ENCODE measurements at places on chromosomes 12 and 14.

DNA sequence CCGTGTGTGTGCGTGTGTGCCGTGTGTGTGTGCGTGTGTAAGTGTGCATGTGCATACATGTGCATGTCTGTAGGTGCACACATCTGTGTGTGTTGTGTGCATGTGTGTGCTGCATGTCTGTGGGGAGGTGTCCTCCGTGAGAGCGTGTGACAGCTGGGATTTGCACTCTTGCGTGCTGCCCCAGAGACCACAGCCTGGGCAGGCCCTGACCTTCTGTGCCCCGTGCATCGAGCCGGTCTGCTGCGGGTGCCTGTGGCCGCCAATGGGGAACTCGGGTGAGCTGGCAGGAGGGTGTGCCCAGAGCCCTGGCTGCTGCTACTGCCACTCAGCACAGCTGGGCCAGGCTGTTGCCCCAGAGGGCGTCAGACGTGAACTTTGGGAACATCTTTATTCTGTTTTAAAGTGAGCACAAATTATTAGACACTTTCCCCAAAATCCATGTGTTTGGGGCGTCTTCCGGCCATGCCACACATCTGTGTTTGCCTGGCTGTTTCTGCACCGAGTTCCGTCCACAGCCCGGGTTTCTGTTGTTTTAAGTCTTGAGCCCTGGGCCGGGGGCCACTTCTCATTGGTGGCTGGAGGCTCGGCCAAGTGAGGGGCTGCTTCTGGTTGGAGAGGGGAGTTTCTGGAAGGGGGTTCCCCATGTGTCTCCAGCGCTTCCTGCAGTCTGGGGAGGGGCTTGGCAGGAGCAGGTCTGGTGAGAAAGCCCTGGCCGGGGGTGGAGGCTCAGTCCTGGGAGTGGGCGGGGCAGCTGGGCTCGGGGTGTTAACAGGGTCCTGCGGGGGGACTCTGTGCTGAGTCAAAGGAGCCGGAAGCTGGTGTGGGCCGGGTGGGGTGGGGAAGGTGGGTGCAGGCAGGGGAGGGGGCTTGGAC, 7.6 kb downstream of the CEP170B start:
- DNase-seq, result no peak

GRCh38 chr12:85616201-85616600, 220.0 kb downstream of the RASSF9 start:
- DNase-seq, result no peak

DNA sequence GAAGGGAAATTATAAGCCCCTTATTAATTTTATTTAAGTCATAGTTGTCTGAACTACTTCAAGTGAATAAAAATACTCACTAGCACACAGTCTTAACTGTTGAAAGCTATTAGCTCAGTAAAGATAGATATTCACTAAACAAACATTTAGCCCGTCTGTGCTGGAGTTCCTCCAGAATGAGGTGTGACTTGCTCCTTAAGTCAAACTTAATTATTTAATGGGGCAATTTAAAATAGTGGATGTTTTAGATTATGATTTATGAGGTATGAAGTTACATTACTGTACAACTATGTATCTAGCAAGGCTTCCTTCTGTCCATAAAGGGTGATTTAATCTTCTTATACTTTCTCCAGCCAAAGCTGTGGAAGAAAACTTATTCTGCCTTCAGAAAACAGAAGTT, 414.0 kb upstream of the FLRT2 start:
- no peak for DNase-seq

DNA sequence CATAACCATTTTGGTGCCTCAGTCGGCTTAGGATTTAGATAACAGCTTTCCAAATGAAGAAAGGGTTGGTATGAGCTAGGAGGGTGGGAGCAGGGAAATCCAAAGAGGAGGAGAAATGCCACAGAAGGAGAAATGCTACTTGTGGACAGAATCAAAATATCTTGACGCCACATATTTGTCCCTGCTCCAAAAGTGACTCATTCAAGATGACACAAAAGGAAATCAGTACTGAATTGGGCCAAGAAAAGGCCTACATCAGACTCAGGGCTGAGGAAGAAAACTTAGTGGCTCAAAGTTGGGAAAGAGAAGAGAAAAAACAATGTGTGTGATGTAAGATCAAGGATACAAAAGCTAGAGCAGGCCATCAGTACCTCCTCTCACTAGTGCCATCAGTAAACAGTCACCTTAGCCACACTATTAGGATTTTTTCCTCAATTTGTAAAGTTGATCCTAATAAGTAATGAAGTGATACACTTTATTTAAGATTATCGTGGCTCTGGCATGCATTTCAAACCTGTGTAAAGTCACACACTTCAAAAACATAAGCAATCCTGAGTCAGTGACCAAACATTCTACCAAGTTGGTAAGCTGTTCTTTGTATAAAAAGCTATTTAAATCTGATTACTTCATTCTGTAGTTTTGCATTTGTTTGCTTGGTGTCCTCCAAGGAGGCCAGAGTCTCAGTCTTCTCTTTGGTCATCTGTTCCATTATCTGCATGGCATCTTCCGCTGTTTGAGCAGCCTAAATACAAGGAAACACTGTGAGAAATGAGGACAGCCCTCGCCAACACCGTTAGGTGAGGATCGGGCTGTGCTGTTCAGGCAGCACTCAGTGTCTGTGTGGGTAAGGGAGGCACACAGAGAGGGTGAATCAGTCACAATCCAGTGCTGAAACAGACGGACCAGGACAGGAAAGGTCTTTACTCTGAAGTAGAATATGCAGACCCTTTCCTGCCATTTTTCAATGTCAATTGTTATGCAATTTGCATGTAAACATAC, 52.6 kb upstream of the VPS33A start:
- no peak for DNase-seq

DNA sequence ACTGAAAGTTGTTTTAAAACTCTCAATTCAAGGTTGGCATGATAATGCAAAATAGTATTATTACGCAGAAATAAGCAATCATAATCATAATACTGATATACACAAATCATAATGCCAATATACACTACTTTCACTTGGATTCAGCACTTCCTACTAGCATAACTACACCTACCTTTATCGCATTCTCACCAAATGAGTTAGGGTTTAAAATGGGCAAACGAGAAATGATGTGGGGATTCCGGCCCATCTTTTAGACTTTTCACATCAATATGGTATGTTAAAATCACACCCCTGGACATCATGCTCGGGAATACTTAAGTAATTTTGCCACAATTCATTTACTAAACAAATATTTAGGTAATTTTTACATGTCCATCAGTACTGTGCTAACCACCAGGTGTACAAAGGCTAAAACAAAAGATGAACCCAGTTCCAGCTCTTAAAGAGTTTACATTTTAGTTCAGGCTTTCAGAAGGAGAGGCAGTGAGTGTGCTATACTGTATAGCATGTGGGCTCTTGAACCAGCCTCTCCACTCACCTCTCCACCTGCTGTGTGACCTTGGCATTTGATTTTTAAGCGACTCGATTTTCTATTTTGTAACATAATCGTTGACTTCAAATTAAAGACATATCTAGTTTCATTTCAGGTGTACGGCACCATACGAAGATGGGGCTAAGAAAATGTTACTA, 1.1 kb upstream of the USP15 start:
- no peak for DNase-seq

DNA sequence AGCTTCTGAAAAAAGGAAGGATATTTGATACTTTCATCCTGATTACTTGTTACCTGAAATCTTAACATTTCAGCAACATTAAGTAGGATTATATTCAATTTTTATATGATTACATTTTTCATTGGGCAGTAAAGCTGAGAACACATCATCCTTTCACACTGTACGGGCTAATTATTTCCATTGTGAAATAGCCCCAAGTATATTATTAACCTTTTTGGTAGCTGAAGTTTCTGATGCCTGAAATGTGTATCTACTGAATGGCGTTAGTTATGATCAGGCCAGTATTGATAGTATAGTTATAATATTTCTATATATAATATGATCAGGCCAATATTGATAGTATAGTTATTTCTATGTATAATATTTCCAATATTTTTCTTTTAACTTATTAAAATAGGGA, 10.1 kb downstream of the SPATS2 start:
- no peak for DNase-seq

DNA sequence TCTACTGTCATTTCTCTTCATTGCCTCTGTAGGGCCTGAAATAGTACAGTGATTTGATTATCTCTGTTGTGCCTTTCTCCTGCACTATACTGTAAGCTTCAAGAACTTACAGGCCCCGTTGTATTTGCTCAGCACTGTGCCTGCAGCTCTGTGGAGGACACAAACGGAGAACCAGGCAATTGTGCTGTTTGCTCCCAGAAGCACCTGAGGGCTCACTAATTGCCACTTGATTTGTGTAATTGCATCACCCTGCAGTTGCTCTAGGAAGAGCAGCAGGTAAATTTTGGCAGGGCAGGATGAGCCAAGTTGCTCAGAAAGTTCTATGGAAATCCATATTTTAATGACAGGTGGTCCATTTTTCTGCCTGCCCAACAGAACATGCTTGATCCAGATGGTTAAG, 11.6 kb upstream of the KRT82 start:
- DNase-seq, result no peak

- no peak for DNase-seq
These were observed 56.3 kb upstream of the SLC6A13 start for GRCh38 chr12:318759-319515.

- no peak for DNase-seq
These were observed 60.8 kb upstream of the NEDD1 start for GRCh38 chr12:96846293-96846692.

DNA sequence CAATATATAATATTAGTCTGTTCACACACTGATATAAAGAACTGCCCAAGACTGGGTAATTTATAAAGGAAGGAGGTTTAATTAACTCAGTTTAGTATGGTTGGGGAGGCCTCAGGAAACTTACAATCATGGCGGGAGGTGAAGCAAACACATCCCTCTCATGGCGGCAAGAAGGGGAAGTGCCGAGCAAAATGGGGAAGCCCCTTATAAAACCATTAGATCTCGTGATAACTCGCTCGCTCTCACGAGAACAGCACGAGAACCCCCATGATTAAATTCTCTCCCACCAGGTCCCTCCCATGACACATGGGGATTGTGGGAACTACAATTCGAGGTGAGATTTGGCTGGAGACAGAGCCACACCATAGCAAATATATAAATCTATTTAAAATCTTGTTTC, 269.8 kb downstream of the ATP23 start:
- no peak for DNase-seq

DNA sequence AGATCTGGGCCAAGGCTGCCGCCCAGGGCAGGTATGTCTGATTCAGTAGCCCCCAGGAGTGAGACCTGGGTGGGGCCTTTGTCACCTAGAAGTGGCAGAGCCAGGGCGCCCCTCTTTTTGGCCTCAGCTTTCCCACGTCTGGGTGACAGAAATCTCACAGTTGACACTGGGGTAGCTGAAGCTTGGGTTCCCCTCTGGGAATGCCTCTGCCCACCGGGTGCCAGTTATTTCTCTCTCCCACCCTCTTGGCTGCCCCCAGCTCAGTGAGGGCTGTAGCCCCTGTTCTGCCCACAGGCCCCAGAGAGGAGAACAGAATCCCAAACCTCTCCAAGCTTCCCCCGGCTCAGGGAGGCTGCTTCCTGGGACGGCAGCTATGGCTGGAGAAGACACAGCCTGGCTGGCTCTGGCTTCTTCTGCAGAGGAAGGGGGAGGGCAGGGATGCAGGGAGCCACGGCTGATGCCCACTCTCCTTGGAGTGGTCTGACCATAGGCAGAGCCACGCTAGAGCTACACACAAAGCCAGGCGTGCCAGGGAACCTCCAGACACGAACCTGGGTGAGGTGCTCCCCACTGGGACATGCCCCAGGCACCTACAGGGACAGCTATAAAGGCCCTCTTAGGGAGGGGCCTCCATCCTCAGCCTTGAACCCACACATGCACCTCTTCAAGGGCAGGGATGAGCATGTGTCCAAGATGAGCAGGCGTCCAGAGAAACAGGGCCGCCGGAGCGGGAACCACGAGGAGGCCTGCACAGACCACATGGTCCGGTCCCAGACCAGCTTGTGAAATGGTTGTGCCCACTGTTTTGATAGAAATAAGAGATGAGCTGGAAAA, 51.7 kb downstream of the BEGAIN start:
- no peak for DNase-seq

- no peak for DNase-seq
These were observed 6.9 kb downstream of the VEZT start for GRCh38 chr12:95224202-95225170.

GRCh38 chr14:67151082-67151666, 38.1 kb upstream of the GARIN2 start:
- no peak for DNase-seq

- no peak for DNase-seq
These were observed 2.2 kb downstream of the GPR132 start for GRCh38 chr14:105063056-105063455.

DNA sequence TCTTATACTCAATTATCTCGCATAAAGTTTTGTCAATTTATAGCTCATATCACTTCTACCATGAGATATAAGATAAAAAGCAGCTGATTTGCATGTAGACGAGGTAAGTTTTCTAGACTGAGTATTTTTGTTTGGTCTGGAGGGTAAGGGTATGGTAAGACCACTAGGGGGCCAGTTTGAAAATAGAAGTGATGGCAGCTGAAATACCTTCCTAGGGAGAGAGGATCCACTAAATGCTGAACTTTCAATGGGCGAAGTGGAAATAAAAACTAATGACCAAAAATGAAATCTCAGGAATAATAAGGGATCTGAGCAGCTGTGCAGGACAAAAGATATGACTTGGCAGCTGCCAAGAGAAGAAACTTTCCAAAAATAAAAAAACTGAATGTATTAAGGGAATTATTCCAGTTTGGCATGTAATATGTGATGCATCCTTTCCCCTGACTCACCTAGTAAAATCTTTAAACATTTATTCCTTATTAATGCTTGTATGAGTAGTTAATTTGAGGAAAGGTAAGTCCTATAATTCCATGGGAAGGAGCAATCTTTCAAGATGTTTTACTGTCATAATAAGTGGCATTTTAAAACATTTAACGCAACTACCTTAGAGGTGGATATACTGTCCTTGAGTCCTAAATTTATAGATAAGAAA, 754.5 kb downstream of the C12orf50 start:
- no peak for DNase-seq

DNA sequence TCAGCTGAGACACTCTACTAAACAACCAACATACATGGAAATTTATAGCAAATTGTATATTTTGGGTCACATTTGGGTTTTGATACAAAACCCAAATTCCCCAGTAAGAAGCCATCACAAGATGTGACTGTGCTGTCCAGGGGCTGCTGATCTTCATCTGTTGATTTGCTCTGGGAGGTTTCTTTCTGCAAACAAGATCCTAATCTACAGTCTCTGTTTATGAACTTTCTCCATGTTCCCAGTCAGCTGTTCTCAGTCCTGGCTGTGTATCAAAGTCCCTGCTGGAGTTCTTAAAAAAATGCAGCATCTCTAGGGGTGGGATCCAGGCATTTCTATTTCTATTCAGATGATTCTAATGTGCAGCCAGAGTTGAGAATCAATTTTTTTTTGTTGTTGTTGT, 85.1 kb downstream of the ATP23 start:
- DNase-seq, result no peak

DNA sequence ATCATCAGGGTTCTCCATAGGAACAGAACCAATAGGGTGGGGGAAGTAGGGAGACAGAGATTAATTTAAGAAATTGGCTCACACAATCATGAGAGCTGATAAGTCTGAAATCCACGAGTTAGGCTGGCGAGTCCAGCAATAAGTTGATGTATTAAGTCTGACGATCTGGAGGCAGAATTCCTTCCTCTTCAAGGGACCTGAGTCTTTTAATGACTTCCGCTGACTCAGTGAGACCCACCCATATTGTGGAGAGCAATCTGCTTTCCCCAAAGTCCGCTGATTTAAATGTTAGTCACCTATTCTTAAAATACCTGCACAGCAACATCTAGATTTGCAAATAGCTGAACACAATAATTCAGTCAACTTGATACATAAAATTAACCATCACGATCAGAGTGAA, 97.8 kb downstream of the SPTSSA start:
- no peak for DNase-seq

GRCh38 chr14:38693423-38693822, 409.6 kb downstream of the SEC23A start:
- no peak for DNase-seq

Data from progenitor cell of endocrine pancreas (in vitro differentiated cells).